ENCODE measurements at places on chromosomes 2 and 18. TPM values are rescaled to one million over a fixed set of nuclear protein-coding genes. Genes with fewer than 3 reads are reported as not detected.

IL36B gene
- total RNA-seq = not detected

ALKAL2 gene
- not detected for total RNA-seq

EFR3B gene
- total RNA-seq = 0.05 TPM

DNA sequence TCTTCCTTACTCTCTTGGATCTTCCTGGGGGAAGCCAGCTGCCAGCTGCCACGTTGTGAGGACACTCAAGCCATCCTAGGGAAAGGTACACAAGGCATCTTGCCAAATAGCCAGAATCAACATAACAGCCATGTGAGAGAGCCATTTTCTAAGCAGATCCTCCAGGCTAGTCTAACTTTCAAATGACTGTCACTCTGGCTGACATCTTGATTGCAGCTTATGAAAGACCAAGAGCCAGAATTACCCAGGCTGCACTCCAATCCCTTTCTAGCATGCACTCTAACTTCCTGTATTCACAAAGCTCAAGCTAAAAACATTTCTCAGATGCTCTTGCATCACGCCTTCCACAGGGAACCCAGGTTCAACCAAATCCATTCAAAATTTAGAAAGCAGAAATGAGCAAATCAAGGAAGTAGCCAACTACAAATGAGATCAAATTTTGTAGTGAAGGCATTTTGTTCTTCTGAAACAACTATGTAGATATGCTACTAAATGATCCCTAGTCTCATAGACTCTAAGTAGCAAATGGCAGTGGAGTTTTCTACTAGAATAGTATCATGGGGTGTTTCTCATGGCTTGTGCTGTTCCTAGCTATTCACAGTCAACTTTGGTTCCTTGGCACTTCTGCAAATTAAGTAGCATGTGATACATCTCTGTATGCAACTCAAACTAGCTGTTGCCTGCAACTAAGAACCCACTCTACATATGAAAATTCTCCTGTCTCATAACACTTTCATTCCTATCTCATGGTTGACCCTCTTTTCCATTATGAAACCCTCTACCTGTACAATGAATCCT lies 281.9 kb downstream of the ZEB2 start:
- DNase-seq = no peak

DNA sequence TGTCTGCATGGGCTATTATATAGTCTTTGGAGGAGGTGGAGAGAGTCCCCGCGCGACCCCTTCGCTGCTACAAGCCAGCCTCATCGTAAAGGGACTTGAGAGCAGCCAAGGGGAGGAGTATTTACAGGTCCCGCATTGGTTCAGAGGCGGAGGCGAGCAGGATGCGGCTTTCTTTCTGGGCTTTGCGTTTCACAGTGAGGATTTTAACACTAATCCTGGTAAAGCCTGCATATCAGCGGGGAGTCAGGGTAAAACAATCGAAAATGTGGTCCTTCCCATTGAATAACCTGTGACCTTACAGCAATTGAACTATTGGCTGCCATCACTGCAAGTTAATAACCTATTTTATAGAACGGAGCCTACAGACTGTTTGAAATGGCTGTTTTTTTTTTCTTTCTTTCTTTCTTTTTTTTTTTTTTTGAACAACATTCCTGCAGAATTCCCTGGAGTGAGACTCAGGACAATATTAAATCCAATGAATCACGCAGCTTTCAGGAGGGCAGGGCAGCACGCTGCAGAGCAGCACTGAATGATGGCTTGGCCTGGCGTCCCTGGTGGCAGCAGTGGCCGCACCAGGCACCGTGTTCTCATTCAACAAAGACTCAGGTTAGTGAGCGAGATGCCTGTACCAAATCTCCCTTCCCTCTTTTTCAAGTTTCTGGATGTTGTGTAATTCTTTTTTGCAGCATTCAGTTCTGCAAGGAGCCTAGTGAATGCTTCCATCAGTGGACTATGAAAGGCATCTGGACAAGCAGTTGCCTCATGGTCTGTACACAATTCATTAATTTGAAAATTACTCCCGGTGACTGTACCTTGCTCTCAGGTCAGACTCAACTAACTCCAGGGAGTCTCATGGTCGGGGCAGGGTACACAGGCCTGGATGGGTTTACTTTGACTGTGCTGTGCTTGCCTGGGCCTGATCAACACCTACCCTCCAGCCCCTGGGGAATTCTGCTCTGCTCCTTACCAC lies 19.8 kb downstream of the SMIM21 start:
- no peak for DNase-seq

All from activated CD8-positive, alpha-beta T cell treated with anti-CD3 and anti-CD28 coated beads, Interleukin-2, amount 10 ng/mL, durations not matched to agents 7 days and 5 days (primary cell).